HuH-7.5 (cell line): ENCODE measurements at places on chromosomes 2 and 18.

DNA sequence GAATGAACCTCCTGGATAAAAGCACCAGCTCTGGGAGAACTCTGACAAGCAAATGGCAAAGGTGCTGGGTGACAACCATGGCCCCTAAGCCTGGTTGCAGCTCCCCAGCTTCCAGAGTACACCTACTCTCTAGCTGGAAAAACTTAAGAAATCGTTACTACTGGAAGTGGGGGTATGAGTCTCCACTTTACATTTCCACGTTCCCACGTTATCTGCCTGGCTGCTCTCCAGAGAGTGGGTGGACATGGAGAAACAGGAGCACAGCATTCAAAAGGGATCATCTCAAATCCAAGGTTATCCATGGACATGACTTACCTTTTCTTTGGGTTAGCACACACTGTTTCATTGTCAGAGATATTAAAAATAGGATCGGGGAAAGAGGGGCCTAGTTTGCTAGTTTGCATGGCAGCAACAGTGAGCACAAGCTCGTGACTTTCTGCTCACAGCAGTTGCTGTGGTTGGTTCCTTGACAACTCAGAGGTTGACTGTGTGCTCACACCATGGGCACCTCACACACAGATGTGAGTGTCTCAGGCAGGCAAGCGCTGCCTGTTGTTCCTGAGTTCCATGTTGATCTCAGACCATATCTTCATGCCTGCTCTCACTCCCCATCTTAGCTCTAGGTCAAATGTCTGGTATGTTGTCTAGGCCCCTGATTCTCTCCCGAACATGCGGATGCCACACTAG, 32.5 kb downstream of the PTPN18 start:
- no peak for DNase-seq

DNA sequence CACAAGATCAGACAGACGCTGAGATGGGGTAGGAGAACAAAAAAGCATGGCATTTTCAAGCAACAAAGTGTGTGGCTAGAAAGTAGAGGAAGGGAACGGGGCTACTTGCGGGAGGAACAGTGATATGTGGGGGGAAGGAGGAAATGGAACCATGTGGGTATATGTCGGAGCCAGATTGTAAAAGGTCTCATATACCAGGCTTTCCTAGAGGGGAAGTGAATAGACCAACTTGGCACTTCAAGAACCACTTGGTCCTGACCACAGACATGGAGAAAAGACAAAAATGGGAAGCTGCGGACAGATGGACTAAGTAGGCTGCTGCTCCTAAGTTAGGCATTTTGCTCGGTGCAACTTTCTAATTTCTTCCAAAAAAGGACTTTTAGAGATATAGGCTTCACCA, 196.0 kb downstream of the DCC start:
- no peak for DNase-seq

- no peak for DNase-seq
Observed at GRCh38 chr18:837922-838321, 25.9 kb upstream of the YES1 start.

DNA sequence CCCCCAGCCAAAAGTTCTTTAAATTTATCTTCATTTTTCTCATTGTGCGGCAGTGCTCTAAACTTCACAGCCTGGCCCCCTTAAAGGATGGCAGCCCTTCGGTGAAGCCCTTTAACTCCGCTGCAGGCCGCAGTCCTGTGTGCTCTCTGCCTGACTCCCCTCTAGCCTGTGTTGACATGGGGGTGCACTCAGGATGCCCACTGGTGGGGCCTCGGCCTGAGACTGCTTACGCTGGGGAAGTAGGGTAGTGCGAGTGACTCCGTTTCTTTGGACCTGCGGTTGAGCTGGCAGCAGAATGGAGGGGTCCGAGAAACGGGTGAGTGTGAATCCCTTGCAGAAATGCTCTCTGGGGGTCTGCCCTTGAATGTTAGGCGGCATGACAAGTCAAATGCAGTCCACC, 5.6 kb downstream of the RAB12 start:
- DNase-seq = no peak

- no peak for DNase-seq
Observed at GRCh38 chr18:49917742-49918141, 104.4 kb upstream of the ACAA2 start.

- no peak for DNase-seq
Observed at GRCh38 chr18:3401669-3402620, 48.0 kb upstream of the TGIF1 start.
